NCI-H526 treated with DMSO at 0.1 percent for 48 hours (cell line): ENCODE measurements at places on chromosomes 12 and 14.

DNA sequence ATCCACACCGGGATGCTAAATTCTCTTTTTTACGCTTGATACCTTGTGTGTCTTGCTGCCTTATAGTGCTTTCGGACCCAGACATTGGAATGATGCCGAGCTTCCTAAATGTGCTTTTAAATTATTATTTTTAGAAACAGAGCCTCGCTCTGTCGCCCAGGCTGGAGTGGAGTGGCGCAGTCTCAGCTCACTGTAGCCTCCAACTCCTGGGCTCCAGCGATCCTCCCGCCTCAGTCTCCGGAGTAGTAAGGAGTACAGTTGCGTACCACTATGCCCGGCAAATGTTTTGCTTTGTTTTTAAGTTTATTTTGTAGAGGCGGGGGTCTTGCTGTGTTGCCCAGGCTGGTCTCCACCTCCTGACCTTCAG lies 489 bp upstream of the EML5 start:
- DNase-seq, result no peak

- DNase-seq, result no peak
Measured at GRCh38 chr14:34374998-34375740, 86.9 kb downstream of the SPTSSA start.

- no peak for DNase-seq
Measured at GRCh38 chr14:68789821-68790643, 2.8 kb downstream of the ZFP36L1 start.

DNA sequence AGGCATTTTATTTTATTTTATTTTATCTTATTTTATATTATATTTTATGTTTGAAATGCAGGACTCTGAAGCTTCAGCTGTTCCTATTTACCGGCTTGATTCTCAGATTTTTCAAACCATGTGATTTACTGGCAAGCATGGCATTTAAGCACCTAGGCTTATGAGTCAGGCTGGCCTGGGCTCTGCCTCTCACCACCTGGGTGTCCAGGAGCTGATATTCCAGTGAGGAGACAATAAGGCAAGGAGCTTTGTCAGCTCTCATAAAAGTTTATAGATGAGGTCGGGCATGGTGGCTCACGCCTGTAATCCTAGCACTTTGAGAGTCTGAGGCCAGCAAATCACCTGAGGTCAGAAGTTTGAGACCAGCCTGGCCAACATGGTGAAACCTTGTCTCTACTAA lies 2.1 kb downstream of the DAO start:
- DNase-seq, result no peak

DNA sequence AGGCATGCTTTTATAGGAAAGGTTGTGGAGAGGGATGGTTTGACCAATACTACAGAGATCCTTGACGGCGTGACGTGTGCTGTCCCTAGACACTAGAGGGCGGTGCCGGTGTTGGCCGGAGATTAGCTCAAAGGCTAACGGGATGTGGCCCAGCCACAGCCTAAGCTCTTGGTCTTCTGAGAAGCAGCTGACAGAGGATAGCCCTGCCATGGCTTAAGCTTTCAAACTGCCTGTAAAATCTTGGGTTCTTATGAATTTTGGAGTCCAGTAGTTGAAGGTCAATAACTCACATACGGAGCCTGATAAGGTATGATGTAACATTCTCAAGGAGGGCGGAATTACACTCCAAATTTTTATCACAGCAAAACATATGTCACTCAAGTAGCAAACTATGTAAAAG lies 515.7 kb upstream of the ATXN7L3B start:
- DNase-seq, result peak; percentile 27

GRCh38 chr14:32078023-32078857 lies 1.1 kb downstream of the ARHGAP5 start:
- DNase-seq, result peak; percentile 66

DNA sequence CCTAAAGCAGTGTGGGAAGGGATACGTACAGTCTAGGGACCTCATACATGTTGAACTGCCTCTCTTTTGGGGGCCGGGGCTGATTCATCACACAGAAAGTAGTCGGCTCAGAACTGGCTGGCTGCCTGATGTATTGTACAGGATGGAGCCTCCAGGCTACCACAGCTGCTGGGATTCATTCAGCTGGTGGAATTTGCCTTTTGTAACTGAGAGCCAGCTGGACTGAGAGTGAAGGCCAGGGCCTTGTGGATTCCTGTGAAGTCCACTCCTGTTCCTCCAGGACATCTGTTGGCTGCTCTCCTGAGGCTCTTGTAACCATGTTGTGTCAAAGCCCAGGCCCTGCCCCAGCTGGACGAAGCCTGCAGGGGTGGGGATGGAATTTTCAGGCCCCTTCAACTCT lies 116.3 kb upstream of the PRICKLE1 start:
- no peak for DNase-seq

DNA sequence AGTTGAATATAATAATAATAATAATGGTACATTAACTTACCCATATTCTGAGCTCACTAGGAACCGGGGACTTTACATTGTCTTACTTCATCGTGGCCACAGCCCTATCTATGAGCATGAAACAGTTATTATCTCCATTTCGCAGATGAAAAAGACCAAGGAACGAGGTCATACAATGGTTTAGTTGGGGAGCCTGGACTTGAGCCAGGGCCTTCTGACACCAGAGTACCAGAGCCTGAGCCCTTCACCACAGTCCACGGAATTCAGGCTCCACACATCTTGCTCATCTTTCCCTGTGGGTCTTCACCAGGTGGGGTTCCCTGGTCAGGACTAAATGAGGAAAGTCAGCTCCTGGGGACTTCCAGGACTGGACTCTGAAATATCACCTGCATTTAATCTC lies 31.3 kb upstream of the CMKLR1 start:
- no peak for DNase-seq

- DNase-seq, result no peak
Measured at GRCh38 chr14:66038618-66039017, 447.6 kb upstream of the CCDC196 start.
